ENCODE measurements at places on chromosomes 3 and 15. TPM values are rescaled to one million over a fixed set of nuclear protein-coding genes. Genes with fewer than 3 reads are reported as not detected.

- no peak overlapping the region for H3K27ac ChIP-seq
- no peak overlapping the region for H3K4me3 ChIP-seq
- peaks cover 8% of the 10 kb centered on the region for H3K4me1 ChIP-seq
- DNase-seq = no peak
- H3K27me3 ChIP-seq = no peaks in the 10 kb centered on the region
- H3K36me3 ChIP-seq = no peaks in the 10 kb centered on the region
Observed at GRCh38 chr3:138774529-138775253, 60.0 kb downstream of the PIK3CB start.

DNA sequence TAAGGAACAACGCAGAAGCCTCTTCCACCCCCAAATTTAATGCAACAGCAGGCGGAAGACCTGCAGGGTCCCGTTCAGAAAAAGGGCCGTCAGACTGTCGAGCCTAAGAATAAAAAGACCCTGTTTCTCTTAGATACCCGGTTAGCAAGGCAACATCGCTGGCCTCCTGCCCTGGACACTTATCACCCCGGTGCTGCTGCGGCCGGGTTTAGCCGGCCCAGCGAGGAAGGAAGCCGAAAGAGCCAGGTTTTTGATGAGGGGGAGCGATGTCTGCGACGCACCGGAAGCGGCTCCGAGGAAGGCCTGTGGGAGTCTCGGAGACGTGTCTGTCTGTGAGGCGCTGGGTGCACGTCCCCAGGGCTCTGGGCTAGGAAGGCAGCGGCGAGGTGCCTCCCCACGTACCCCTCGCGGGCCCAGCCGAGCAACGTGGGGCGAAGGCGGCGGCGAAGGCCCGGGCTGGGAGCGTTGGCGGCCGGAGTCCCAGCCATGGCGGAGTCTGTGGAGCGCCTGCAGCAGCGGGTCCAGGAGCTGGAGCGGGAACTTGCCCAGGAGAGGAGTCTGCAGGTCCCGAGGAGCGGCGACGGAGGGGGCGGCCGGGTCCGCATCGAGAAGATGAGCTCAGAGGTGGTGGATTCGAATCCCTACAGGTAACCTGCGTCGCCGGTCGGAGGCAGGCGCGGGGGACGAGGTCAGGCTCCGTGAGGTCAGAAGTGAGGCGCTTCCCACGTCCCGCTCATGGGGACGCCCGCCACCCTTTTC lies at the start of gene UBA5:
Gene UBA5, plus strand, starts transcription at position 278 of the 759 bp plus-strand sequence. Its CDS starts 209 bp downstream, at position 487.
- DNase-seq = peak; percentile 70
- no peaks in the 10 kb centered on the region for H3K27me3 ChIP-seq
- H3K36me3 ChIP-seq = no peaks in the 10 kb centered on the region
- peak within 1 kb of the TSS; percentile 74 for H3K27ac ChIP-seq
- peaks cover 22% of the 10 kb centered on the region for H3K4me1 ChIP-seq
- H3K4me3 ChIP-seq = peak within 1 kb of the TSS; percentile 90

DNA sequence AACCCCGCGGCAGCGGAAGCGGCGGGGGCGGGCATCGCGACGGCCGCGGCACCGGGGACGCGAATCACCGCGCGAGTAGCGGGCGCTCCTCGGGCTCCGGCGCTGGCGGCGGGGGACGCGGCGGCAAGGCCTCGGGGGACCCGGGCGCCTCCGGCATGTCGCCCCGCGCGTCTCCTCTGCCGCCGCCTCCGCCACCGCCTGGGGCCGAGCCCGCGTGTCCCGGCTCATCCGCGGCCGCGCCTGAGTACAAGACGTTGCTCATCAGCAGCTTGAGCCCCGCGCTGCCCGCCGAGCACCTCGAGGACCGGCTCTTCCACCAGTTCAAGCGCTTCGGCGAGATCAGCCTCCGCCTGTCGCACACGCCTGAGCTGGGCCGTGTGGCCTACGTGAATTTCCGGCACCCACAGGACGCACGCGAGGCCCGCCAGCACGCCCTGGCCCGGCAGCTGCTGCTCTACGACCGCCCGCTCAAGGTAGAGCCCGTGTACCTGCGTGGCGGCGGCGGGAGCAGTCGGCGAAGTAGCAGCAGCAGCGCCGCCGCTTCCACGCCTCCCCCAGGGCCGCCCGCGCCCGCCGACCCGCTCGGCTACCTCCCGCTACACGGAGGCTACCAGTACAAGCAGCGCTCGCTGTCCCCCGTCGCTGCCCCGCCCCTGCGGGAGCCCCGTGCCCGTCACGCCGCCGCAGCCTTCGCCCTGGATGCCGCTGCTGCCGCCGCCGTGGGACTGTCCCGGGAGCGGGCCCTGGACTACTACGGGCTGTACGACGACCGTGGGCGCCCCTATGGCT lies 675 bp downstream of the RBM15B start:
- peak overlapping the region; percentile 75 for H3K27ac ChIP-seq
- peak; percentile 60 for DNase-seq
- peaks cover 70% of the 10 kb centered on the region for H3K36me3 ChIP-seq
- peak overlapping the region; percentile 59 for H3K4me3 ChIP-seq

DNA sequence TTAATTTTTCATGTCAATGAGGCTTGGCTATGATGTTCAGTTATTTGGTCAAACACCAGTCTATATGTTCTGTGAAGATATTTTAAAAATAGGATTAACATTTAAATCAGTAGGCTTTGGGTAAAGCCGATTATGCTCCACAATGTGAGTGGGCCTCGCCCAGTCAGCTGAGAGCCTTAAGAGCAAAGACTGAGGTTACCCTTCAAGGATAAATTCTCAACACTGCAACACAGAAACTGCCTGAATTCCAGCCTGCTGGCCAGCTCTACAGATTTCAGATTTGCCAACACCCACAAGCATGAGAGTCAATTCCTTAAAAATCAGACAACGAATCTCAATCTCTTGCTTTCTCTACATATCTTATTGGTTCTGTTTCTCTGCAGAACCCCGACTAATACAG lies 188.3 kb downstream of the PLCH1 start:
- no peak overlapping the region for H3K4me3 ChIP-seq
- peaks cover 2% of the 10 kb centered on the region for H3K4me1 ChIP-seq

Gene DISP2
- 0.18 TPM for total RNA-seq

DNA sequence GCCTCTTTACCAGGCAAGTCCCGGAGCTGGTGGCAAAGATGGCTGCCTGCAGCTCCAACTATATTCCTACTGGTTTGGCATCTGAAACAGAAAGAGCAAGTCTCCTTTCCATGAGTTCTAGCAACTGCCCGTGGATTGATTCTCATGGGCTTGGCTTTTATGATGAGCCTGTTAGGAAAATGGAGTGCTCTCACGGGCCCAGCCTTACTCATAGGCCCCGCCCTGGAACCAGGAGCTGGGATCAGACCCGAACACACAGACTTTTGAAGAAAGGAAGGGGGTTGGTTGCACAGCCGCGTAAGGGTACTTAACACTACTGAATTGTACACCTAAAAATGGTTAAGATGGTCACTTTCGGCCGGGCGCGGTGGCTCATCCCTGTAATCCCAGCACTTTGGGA lies 2.9 kb downstream of the NRROS start:
- no peaks in the 10 kb centered on the region for H3K27me3 ChIP-seq
- peak overlapping the region; percentile 14 for H3K27ac ChIP-seq
- H3K36me3 ChIP-seq = peaks cover 19% of the 10 kb centered on the region
- DNase-seq = no peak
- H3K4me1 ChIP-seq = peaks cover 77% of the 10 kb centered on the region

Measured in T-cell (primary cell).